T-helper 9 cell (primary cell): ENCODE measurements at places on chromosomes 2 and 18.

DNA sequence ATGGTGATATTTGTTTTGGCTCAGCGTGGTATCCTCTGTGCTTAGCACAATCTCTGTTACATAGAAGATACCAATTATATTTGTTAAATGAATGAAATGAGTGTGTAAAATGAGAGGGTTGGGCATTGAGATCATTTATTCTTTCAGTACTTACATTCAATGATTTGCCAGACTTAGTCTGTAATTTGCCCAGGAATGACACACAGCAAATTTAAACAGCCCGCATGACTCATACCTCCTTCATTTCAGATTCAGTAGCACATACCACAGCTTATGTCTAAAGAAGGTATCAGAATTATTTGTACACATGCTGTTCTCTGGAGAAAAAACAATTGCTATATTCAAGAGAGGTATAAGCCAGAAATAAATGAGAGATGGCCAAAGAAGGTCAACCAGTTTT lies 37.0 kb downstream of the KLHL14 start:
- DNase-seq = no peak

- no peak for DNase-seq
Measured at GRCh38 chr18:30991397-30991796, 51.1 kb downstream of the DSC3 start.

- no peak for DNase-seq
Measured at GRCh38 chr18:77103187-77103850, 29.3 kb downstream of the MBP start.

GRCh38 chr2:1140389-1141003 lies 189.8 kb downstream of the SNTG2 start:
- peak; percentile 30 for DNase-seq

DNA sequence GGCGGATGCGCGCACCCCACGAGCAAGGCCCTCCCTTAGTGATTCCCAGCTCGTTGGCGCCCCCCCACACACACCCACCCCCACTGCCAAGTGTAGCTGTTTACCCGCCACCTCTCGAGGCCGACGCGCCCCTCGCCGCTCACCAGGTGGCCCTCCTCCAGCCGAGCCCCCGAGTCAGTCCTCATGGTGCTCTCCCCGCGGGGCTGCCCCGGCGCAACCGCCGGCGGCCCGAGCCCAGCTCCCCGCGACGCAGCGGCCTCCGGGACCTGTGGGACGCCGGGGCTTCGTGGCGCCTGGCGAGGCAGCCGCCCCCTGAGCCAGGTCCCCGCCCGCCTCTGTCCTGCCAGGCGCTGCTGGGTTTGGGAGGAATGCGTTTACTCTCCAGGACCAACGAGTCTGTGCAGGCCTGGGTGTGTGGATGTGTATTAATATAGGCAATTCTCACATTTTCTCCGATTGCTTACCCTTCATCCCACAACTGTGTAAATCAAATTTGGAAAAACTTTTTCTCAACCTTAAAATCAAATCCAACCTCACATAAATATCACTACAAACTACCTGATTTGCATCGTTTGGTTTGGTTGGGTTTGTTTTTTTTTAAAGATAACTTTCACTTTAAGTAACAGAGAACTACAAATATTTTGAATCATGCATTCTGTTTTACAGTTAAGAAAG lies at the start of gene TMEM237:
Gene TMEM237 (minus strand): TSS at position 288 of the 675 bp plus-strand sequence. CDS start 103 bp downstream, at position 185.
- peak; percentile 42 for DNase-seq

- DNase-seq = no peak
Measured at GRCh38 chr2:224722250-224722649, 6.1 kb upstream of the CCDC195 start.

DNA sequence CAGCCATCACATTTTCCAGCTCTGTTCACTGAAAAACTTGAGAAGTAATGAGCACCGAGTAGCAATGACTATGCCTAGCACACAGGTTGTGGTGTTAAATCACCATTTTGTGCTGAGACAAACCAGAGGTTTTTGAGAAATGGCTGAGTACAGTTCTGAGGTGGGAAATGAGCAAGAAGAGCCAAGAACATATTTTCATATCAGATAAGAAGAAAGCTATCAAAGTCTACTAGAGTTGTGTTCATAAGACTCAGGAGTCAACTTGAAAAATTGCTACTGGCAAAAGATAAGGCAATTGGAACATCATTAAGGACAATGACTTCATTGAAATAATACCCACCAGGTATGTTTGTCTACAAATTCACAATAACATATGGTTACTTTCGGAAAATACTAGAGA lies 108.1 kb downstream of the RIT2 start:
- DNase-seq = no peak

GRCh38 chr2:147096671-147097070 lies 748.2 kb upstream of the ACVR2A start:
- DNase-seq = no peak

GRCh38 chr2:215022418-215022817 lies 116.0 kb downstream of the ABCA12 start:
- DNase-seq = no peak

DNA sequence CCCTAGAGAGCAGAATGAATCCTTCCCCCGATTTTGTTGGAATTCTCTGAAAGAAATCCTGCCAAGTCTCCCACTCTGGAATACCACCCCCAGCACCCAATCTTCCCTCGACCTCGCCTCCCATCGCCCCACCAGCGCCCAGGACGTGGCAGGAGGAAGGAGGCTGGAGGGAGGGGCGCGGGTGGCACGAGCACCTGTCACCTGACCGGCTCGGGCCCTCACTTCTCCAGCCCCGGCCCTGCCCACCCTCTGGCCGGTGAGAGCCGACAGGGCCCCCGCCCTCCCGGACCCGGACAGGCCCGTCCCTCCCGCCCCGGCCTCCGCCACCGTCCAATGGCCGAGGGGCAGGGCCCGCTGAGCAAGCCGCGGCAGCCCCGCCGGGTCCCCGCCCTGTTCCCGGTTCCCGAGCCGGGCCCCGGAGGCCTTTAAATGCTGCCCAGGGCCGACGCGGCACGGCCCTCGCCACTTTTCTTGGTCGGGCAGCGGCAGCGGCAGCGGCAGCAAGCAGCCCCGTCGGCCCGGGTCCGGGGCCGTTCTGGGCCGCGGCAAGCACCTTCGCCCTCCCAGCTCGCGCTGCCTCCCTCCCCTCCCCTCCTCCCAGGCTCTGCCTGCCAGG lies at the start of gene LGALSL:
Gene LGALSL (plus strand): TSS at position 393 of the 616 bp plus-strand sequence. CDS start 384 bp downstream, outside the sequence.
- peak; percentile 2 for DNase-seq

GRCh38 chr2:67130531-67131256 lies 266.4 kb upstream of the ETAA1 start:
- DNase-seq = no peak

DNA sequence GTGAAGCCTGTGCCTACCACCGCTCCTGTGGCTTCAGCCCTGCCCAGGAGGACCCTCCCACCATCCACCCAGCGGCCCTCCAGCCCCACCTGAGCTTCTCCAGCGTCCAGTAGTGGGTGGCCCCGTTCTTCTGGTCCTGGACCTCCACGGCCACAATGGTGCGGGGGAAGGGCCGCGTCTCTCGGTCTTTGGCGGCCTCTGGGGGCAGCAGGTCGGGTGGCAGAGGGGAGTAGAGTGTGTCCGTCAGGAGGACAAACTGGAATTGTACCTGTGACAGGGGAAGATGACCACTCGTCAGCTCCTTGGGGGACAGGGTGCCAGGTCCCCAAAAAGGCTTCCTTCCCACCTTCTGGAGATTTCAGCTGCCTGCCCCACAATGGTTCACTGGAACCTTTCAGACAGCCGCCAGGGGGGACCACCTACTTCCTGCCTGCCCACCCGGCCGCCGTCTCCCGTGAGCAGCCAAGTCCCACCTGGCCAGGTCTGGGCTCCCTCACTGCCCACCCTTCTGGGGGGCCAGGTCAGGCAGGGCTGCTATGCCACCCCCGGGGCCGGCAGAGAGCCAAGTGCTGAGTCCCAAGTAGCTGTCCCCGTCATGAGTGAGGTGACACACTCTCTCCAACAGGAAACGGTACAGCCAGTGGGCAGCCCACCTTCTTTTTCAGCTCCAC lies 59.3 kb downstream of the KIF1A start:
- DNase-seq = no peak

DNA sequence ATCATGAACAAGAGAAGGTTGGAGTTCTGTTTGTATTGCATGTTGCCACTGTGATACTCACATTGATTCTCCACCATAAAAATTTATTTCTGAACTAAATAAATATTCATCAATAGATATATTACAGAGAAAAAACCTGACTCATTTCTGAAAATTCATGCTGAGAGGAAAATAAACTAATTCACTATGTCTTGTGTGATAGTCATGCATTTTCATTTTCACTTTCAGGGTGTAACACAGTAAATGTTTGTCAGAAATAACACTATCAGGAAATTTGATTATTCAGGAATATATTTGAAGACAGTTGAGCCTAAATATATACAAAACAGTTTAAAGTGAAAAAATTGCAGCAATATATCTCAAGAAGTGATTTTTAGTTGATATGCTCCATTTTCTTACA lies 335.2 kb downstream of the KCNJ3 start:
- no peak for DNase-seq

DNA sequence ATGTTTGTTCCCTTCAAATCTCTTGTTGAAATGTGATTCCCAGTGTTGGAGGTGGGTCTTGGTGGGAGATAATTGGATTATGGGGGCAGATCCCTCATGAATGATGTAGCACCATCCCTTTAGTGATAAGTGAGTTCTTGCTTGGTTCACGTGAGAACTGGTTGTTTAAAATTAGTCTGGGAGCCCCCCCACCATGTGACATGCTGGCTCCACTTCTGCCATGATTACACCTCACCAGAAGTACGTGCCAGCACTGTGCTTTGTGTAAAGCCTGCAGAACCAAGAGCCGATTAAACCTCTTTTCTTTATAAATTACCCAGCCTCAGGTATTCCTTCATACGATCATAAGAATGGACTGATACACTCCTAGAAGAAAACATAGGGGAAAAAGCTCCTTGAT lies 10.1 kb downstream of the ABI2 start:
- DNase-seq = no peak

DNA sequence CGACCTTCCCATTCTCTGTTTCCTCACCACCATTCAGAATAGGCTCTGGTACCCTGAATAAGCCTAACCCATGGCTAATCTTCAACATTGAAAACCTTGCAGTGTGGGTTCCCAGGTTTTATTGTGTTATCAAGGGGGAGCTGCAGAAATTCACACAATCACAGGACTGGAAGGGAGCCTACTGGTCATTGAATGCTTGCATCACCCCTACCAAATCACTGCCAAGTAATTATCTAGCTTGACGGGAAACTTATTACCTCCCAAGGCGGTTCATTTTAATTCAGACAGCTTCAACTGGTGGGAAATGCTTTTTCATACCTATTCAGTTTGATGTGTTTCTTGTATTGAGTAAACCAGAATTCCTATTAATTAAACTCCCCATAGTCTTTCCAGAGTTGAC lies 33.6 kb upstream of the EFEMP1 start:
- DNase-seq = no peak

DNA sequence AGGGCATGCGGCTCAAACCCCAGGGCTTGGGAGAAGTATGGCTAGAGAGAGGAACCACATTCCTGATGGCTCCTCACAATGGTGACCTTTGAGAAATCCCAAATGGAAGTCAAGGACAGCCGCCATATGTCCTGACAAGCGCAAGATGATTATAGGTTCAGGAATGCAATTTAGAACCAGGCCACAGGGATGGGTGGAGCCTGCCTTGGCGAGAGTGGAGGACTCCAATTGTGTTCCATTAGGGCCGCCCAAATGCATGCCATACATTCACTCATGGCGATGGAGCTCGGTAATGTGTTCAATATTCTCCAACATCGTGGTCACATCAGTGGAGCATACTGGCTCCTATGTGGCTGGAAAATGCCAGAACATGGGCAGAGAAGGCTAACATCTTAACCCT lies 662.9 kb upstream of the ID2 start:
- DNase-seq = no peak

DNA sequence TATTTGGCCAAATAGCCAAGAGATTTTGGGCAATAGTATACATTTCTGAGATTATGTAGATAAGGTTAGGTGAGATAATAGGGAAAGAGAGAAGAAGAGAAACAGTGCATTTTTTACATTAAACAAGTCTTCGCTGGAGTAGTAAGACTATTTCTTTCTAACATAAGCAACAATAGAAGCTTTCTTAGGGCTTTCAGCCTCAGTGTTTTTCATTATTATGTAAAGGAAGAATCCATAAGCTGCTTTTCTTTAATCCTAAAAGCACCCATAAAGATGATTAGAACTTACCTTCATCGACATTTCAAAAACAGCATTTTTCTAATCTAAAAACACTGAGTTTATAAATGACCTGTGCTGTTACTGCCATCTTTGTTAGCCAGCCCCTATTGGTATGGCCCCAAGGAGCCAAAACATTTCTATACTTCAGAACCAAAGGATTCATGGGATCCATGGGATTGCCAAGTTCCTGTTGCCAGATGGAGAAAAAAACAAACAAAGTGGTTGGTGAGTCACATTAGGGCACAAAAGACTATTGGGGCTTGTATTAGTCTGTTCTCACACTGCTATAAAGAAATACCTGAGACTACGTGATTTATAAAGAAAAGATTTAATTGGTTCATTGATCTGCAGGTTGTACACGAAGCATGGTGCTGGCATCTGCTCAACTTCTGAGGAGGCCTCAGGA lies 88.2 kb downstream of the SCG2 start:
- DNase-seq = no peak

DNA sequence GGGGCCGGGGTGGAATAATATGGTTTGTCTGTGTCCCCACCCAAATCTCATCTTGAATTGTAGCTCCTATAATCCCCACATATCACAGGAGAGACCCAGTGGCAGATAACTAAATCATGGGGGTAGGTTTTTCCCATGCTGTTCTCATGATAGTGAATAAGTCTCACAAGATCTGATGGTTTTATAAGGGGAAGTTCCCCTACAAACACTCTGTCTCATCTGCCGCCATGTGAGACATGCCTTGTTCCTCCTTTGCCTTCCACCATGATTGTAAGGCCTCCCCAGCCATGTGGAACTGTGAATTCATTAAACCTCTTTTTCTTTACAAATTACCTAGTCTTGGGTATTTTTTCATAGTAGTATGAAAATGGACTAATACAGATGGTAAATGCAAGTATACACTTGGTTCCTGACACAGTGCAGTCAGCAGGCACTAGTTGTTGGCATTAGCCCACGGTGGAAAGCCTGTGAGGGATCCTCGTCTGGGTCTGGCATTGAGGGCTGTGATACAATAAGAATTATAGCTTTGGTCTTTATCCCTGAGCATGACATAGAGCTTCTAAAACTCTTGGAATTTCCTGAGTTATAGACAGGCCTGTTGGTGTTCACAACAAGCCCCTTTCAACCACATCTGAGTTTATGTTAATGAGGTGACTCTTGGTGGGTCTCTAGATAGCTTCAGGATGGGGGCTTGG lies 135.8 kb downstream of the CABLES1 start:
- no peak for DNase-seq

DNA sequence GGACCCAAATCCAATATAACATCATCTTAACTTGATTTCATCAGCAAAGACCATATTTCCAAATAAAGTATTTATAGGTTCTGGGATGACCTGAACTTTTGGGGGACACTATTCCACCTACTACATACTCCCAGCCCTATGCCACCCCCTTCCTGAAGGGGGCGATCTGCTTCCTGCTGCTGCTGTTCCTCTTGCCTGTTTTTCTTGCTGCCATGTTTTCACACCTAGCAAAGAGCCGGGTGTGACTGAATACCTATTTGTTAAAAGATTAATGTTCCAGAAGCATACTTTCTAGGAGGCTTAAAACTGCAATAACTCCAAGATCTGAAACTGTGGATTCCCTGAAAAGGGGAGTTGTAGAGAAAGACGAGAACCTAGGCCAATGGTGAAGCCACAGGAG lies 89.7 kb downstream of the ICOS start:
- no peak for DNase-seq

- DNase-seq = no peak
Measured at GRCh38 chr2:85678377-85678776, 10.4 kb upstream of the SFTPB start.
